Mesenteric fat pad (tissue), 1 donor: ENCODE measurements at places on chromosomes 6 and 20. TPM values are rescaled to one million over a fixed set of nuclear protein-coding genes. Genes with fewer than 3 reads are reported as not detected.

Gene MICAL1
- total RNA-seq = 24.6 TPM

Gene PAK5
- not detected for total RNA-seq

Gene CCN5
- 51.5 TPM for total RNA-seq

Gene GPR6
- not detected for total RNA-seq

Gene SGK2
- total RNA-seq = 14.0 TPM

Gene CSNK2B
- total RNA-seq = 125 TPM

Gene SNX14
- 57.2 TPM for total RNA-seq

Gene NFATC2
- total RNA-seq = 9.3 TPM

Gene RCAN2
- total RNA-seq = 6.7 TPM

Gene PTCHD4
- total RNA-seq = 1.4 TPM

Gene ENPP1
- 32.1 TPM for total RNA-seq

Gene FBXO9
- total RNA-seq = 158 TPM

Gene CST4
- total RNA-seq = not detected

Gene SLC16A10
- total RNA-seq = 30.3 TPM

Gene SYNGAP1
- 14.1 TPM for total RNA-seq

Gene SRC
- 23.9 TPM for total RNA-seq

Gene FAM83B
- total RNA-seq = not detected

Gene HAO1
- total RNA-seq = not detected

Gene SEMG1
- total RNA-seq = not detected

Gene PRL
- 0.58 TPM for total RNA-seq

Gene TPX2
- total RNA-seq = 1.1 TPM

Gene PNLDC1
- total RNA-seq = not detected

Gene TOMM6
- total RNA-seq = 123 TPM

Gene MTO1
- total RNA-seq = 20.3 TPM

Gene CTAGE9
- not detected for total RNA-seq

Gene SPEF1
- total RNA-seq = not detected

Gene CNKSR3
- total RNA-seq = 9.9 TPM

Gene SAMD5
- 0.39 TPM for total RNA-seq

Gene TCP11
- not detected for total RNA-seq

Gene PTGIS
- total RNA-seq = 124 TPM

Gene TCF21
- 5.2 TPM for total RNA-seq

Gene CD24
- 2.1 TPM for total RNA-seq

Gene CLPSL2
- not detected for total RNA-seq

Gene GPSM3
- 39.2 TPM for total RNA-seq

Gene MCHR2
- total RNA-seq = not detected

Gene OR2B6
- not detected for total RNA-seq

Gene SYNDIG1
- total RNA-seq = 0.77 TPM

Gene MRPS18B
- 44.4 TPM for total RNA-seq

Gene RIMS4
- 0.29 TPM for total RNA-seq

Gene EPHA7
- 0.10 TPM for total RNA-seq

Gene TMEM74B
- total RNA-seq = 0.42 TPM

Gene WFDC12
- total RNA-seq = not detected

Gene FOXC1
- 7.6 TPM for total RNA-seq
